ENCODE measurements at places on chromosomes 1 and 21. TPM values are rescaled to one million over a fixed set of nuclear protein-coding genes. Genes with fewer than 3 reads are reported as not detected.

Gene S100A2
- total RNA-seq: 1.5 TPM

Gene ESRRG
- not detected for total RNA-seq

Gene RNU1-3
- 6,751 TPM for total RNA-seq

Gene AUNIP
- 2.1 TPM for total RNA-seq

Gene VCAM1
- total RNA-seq: 84.6 TPM
